Spinal cord (tissue), 10 donors: ENCODE measurements at places on chromosomes 16 and 17. TPM values are rescaled to one million over a fixed set of nuclear protein-coding genes. Genes with fewer than 3 reads are reported as not detected.
A peak's percentile ranks its signal among the peaks of the same experiment; 100 is the strongest.

DNA sequence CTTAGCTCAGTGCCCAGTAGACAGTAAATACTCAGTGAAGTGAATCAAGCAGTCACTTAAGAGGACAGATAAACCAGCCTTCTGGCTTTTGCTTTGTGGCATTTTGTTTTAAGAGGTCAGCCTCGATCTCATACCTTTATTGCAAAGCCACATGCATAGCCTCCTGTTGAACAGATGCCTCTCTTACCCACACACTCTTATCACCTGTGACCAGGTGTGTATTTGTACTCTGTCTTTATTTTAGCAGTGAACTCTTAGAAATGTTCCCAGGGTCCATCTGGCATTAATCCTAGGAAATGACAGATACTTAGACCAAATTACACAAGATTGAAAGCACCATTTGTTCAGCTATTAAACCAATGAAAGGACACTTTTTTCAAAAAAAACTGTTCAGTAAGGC is 1426.5 kb downstream of the CDH11 start:
- no peak overlapping the region for H3K4me3 ChIP-seq
- no peaks in the 10 kb centered on the region for H3K27me3 ChIP-seq
- H3K27ac ChIP-seq = no peak overlapping the region
- H3K4me1 ChIP-seq = no peaks in the 10 kb centered on the region
- no peaks in the 10 kb centered on the region for H3K36me3 ChIP-seq
- DNase-seq = no peak

GRCh38 chr16:76665571-76666275 is 388.5 kb downstream of the CNTNAP4 start:
- H3K36me3 ChIP-seq = no peaks in the 10 kb centered on the region
- no peak for DNase-seq
- H3K4me1 ChIP-seq = no peaks in the 10 kb centered on the region
- no peak overlapping the region for H3K4me3 ChIP-seq
- no peaks in the 10 kb centered on the region for H3K27me3 ChIP-seq

DNA sequence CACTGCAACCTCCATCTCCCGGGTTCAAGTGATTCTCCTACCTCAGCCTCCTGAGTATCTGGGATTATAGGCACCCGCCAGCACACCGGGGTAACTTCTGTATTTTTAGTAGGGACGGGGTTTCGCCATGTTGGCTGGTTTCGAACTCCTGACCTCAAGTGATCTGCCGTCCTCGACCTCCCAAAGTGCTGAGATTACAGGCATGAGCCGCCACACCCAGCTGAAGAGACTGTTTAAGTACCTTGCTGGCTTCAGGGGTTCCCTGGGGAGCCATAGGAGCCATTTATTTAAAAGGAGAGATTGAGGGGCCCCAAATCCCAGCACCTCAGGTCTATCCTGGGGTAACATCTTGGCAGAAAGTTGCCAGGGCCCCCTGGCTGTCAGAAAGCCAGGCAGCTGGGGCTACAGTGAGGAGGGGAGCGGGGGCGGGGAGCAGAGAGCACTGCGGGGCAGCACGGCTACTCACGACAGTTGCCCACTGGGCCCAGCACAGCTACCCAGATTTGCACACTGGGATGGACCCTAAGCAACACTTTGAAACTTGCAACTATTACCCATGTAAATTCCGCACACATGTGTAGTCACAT is 1.6 kb downstream of the SNAI3 start:
- H3K4me1 ChIP-seq = peaks cover 30% of the 10 kb centered on the region
- no peak overlapping the region for H3K27ac ChIP-seq

GRCh38 chr16:30066761-30067583 is 1.4 kb downstream of the ALDOA start:
- no peak for DNase-seq
- H3K36me3 ChIP-seq = peaks cover 57% of the 10 kb centered on the region
- H3K4me1 ChIP-seq = peaks cover 61% of the 10 kb centered on the region
- H3K27ac ChIP-seq = peak overlapping the region; percentile 98
- H3K27me3 ChIP-seq = no peaks in the 10 kb centered on the region
- peak overlapping the region; percentile 98 for H3K4me3 ChIP-seq

DNA sequence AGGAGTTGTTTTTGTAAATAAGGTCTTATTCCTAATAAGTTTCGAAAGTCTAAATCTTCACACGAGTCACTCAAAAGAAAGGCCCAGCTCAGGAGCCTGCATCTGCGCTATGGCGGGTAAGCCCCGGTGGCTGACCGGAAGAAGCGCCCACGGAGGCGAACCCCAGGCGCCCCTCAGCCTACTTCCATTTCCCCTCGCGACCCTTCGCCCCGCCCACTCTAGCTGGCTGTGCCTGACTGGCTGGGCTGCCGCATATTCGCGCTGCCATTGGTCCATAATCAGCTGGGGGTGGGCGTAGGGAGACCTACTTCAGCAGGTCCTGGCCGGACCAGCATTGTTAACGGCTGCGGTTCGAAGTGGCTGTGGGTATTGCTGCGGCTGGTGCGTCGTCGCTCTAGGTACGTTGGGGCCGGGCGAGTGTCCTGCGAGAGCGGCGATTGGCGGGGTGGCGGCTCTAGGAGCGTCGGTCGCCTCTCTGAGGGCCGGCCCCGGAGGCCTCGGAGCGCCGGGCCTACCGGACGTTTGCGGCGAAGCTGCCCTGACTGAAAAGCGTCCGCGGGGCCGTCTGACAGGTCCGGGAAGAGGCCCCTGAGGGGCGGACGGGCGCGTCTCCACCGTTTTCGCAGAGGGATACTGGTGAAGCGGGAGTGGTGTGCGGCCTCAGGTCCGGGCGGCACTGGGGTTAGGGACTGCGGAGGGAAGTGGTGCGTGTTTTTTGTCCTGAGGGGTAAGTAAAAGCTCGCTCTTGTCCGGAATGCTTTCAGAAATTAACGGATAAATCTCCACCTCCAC is at the start of gene ATF7IP2:
Gene ATF7IP2, plus strand, starts transcription at position 337 of the 792 bp plus-strand sequence. CDS start 44,560 bp downstream, outside the sequence.
- peak; percentile 94 for DNase-seq
- H3K4me3 ChIP-seq = peak within 1 kb of the TSS; percentile 69
- peak within 1 kb of the TSS; percentile 67 for H3K27ac ChIP-seq
- no peaks in the 10 kb centered on the region for H3K36me3 ChIP-seq

The PDK2 gene
- 14.7 TPM for total RNA-seq

The UMOD gene
- total RNA-seq = not detected

The GABARAP gene
- total RNA-seq = 481 TPM
